ENCODE measurements at places on chromosomes 7 and 10.

- no peak for DNase-seq
Observed at GRCh38 chr10:122044045-122044661, 55.2 kb downstream of the TACC2 start.

- no peak for DNase-seq
Observed at GRCh38 chr7:45071528-45071927, 17.2 kb downstream of the NACAD start.

GRCh38 chr7:70779321-70779720 is 352.6 kb upstream of the GALNT17 start:
- no peak for DNase-seq

DNA sequence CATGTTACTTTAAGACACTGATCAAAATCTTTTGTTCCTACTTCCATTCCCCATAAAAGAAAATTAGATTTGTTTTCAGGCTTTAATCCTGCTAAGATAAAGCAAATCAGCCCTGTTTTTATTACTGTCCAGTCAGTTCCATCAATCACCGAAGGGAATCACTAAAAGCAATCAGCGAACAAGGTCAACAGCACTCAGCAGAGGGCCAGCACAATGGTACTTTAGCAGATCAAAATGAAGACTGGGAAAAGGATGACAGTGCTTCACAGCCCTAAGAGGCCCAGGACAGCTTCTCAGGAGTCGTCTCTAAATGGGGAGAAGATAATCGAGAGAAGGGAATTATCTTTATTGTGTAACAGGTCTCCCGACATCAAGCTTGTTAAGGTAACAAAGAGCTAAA is 32.7 kb downstream of the SEM1 start:
- no peak for DNase-seq

GRCh38 chr7:82701949-82702348 is 258.4 kb upstream of the CACNA2D1 start:
- no peak for DNase-seq
